ENCODE measurements at places on chromosomes 16 and 17.

DNA sequence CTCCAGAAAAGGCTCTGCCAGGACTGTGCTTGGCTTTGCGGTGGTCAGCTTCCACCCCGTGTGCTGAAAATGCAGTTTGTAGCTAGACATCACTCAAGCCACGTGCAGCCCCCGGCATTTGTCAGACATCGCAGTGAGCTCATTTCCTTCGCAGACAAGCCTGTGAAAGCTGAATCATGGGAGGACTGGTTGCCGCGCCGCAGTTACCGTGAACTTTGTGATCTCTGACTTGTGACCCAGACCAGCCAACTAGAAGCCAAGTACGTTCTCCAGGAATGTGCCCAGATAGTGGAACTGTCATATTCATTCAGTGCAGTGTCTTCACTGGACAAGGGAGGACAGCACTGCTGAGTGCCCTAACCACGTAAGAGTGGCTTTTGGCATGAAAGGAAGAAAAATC is 58.1 kb downstream of the NDE1 start:
- DNase-seq, result no peak

- DNase-seq, result no peak
Observed at GRCh38 chr17:65054602-65055001, 1.9 kb downstream of the GNA13 start.

DNA sequence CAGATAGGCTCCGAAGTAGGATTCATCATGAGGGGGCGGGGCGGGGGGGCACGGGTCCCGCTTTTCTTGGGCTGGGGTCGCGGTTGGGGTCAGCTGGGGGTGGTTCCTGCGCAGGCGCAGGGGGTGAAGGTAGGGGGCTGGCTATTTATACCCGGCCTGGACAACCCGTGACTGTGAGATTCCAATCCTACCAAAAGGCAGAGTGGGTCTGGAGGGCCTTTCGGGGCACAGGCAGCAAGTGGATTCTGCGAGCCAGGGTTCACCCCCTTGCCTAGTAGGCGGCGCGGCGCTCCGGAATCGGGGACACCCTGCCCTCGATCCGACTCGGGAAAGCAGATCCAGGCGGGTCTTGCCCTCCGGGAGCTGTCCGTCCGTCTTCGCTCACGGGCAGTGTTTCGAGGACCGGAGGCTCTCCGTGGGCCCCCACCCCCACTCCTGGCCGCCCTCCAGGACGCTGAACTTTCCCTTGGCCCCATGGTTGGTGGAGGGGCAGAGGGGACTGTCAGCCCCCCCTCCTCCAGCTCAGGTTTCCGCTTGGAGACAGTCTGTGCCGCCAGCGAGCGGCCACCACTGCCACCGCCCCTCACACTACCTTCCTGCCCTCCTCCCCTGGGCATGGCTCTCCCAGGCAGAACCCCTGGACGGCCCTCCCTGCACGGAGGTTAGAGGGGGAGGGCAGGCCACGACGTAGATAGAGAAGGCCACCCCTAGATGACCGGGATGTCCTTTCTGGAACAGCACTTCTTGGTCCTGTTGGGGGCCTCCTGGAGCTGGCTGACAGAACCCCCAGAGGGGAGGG is 634 bp downstream of the SLC2A4 start:
- DNase-seq, result no peak

- no peak for DNase-seq
Observed at GRCh38 chr17:151886-152859, 14.8 kb downstream of the SCGB1C2 start.

DNA sequence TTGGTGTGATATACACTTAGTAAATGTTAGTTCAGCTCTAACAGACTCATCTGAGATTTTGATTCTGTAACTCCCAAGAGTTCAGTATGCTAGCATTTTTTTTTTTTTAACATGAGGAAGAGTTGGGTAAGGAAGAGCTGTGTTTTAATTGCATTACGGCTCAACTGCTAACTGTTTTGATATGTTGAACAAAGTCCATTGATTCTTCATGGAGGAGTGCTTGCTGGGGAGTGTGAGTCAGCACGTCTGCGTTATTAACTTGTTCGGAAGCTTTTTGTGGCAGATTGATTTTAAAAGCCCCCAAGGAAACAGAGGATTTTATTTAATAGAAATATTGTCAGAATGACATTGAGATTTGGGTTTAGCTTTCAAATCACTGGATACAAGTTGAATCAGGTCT is 45.8 kb downstream of the PITPNC1 start:
- DNase-seq, result no peak

DNA sequence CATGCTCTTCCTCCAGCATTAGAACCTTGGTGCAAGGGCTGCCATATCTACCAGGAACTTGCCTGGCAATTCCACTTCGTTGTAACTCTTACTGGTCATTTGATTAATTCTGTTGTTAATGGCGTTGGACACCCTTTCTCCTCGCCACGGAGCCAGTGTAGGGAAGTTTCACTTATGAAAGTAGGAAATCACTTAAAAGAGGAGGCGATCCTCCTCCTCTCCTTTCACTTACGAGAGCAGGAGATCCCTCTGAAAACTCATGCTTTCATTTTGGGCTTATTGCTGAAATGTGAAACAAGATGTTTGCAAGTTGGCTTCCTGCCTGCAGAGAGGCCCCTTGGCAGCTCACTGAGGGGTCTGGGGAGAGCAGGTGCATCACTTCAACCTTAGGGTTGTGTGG is 226.0 kb downstream of the SNX29 start:
- no peak for DNase-seq

GRCh38 chr17:40615068-40615840 is 32.4 kb downstream of the SMARCE1 start:
- no peak for DNase-seq

GRCh38 chr16:78256686-78257375 is 157.4 kb downstream of the WWOX start:
- DNase-seq, result no peak

DNA sequence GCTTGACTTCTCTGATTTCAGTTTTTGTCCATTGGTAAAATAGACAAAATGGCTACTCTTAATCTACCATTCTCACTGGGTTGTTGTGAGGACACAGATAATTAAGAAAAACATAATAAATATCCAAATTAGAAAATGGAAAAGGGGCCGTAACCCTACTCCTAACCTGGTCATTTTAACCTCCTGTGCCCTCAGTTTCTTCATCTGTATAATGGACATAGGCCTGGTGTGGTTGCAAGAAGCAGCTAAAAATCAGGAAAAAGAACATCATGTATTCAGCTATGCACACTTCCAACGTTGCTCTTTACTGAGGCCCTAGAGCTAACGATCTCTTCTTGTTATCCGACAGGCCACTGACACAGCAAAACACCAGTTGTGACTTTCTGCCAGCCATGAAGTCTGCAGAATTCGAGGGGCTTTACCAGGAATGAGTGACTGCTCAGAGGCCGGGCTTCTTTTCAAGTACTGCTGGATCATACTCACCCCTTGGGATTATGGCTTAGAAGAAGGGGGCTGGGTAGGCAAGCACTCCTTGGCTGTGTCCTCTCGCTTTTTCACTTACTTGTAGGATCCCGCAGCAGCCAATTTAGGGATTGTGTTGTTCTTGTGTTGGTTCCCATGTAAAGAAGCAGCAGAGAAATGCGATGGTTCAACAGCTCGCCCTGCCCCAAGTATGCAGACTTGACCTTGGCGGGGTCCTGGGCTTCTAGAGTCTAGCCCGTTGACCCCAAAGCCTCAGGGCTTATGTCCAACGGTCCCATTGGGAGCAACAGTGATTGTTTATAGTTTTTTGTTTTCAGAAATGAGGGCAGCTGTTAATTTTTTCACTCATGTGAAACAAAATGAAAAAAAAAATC is 20.9 kb downstream of the LDAF1 start:
- DNase-seq, result no peak

DNA sequence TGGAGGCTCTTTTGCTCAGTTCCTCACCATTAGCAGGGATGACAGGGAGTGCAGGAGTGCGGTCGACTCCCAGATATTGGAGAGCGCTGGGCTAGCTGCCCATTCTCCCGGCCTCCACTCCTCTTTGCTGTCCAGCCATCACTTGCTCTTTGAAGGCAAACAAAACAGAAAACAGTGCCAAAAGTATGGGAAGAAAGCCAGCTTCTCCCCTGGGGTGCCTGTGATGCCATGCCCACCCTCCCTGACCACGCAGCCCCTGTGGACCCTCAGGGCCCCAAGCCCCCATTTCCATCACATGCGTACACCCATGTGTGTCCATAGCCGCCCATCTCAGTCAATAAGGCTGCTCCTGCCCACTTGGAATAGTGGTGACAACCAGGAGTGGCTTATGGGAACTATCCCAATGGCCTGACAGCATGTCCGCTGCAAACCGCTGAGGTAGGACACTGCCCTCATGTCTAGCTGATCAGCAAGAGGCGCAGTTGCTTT is 30.0 kb downstream of the MAPT start:
- no peak for DNase-seq

GRCh38 chr16:89166696-89167424 is 4.7 kb upstream of the CDH15 start:
- DNase-seq, result no peak

GRCh38 chr17:79062691-79063090 is 11.9 kb upstream of the ENGASE start:
- no peak for DNase-seq

DNA sequence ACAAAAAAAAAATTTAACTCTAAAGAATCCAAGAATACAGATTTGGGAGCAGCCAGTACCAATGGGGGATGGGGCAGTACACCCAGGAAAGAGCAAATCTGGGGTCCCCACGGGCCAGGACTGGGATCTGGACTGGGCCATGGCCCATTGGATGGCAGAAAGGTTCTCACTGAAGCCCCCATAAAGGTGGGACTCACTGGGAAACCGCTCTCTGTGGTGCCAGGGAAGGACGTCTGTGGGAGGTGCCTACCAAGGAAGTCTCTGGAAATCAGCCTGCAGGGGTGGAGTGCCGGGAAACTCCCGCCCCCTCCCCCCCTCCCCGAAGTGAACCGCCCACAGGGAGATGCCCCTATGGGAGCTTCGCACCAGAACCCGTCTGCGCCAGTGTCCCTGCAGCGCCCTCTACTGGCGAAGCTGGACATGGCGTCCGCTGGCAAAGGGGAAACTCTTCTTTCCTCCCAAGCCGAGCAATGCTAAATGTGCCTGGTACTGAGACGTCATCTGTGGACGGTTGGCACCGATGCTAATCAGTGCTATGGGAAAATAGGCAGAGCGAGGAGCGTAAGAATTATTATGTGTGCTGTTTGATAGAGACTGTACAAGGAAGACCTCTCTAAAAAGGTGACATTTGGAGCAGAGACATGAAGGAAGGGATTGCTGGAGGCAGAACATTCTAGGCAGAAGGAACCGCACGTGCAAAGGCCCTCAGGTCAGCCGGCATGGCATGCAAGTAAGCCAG is 671.1 kb downstream of the WWOX start:
- peak; percentile 85 for DNase-seq

GRCh38 chr17:17073030-17073564 is 30.8 kb downstream of the MPRIP start:
- no peak for DNase-seq

GRCh38 chr16:48146131-48146530 is 9.7 kb downstream of the ABCC12 start:
- no peak for DNase-seq

GRCh38 chr16:50244504-50245416 is 21.6 kb upstream of the ADCY7 start:
- no peak for DNase-seq

DNA sequence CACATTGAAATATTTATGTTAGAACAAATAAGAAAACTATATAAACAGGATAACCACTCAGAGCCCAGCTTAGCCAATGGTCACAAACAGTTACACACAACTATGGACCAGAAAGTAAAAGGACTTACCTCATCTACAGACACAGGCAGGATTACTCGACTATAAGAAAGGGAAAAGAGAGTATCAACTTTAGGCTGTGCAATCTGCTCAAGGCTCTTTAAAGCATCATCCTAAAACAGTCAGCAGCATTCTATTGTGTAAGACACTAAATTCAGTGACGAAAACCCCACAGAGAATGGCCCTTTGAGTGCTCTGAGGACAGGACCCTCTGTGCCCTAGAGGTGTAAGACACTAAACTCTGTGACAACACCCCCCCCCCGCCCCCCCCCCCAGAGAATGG is 4.2 kb downstream of the PITPNA start:
- no peak for DNase-seq

DNA sequence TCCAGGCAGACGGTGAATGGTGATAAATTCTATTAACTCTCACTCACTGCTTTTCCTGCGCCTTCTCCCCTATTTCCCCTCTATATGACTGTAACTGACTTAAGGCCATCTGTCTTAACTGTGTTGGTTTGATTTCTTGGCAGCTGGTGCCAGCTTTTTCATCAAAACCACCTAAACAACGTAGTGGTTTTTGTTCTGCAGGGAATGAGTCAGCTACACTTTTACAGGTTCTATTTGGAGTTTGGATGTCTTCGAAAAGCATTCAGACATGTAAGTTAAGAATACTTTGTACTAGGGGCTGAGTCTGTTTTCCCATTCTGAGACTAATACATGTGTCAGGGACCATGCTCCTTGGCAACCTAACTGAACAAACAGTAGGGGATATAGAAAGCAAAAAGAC is 8.5 kb downstream of the REXO5 start:
- no peak for DNase-seq

- DNase-seq, result peak; percentile 65
Observed at GRCh38 chr16:15672514-15673167, 22.6 kb downstream of the NDE1 start.

- DNase-seq, result no peak
Observed at GRCh38 chr17:72587773-72588511, 467.1 kb downstream of the SOX9 start.

GRCh38 chr16:11151885-11152629 is 103.9 kb downstream of the SOCS1 start:
- DNase-seq, result no peak
